ENCODE measurements at places on chromosomes 7 and 10.

DNA sequence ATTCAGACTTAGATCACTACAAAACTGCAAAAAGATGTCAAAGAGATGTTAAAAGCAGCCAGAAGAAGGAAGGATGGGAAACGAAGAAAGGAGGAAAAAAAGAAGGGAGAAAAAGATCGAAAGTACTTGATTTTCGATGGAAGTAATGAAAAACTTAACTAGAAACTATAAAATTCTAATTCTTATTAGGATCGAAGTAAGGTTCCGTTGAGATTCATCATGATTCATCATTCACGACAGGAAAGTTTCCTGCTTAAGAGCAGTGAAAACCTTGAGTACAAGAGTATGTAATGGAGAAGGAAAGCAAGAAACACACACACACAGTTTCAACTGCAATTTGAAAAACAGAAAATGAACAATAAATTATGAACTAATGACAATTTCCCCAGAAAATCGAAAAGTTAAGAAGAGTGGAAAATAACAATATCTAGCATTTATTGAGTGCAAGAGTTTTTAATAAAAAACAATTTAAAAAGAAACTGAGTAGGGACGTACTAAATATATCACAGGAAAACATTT lies 1.1 kb upstream of the ING3 start:
- no peak for DNase-seq

- no peak for DNase-seq
These were observed 140.9 kb downstream of the AUTS2 start for GRCh38 chr7:69739190-69739589.

GRCh38 chr7:518630-519483 lies 789 bp downstream of the PDGFA start:
- peak; percentile 80 for DNase-seq

GRCh38 chr10:29304264-29304994 lies 15.6 kb downstream of the LYZL1 start:
- DNase-seq = peak; percentile 70

DNA sequence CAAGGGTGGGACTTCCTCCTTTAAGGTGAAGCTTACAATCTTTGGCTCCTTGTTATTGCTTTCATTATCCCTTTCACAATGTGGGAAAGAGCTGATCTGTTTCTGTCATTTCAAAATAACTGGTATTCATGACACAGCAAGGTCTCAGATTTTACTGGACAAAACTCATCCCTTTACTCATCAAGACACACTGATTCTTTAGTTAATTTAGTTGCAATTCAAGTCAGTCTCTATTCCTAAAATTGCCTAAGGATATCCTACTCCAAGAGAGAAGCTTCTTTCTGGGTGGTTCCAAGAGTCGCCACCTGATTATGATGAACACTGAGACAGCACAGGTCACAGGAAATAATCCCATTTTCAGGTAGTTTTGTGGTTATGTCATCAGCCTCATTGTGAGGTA lies 5.8 kb upstream of the PNLIPRP3 start:
- DNase-seq = no peak

- DNase-seq = no peak
These were observed 74.8 kb downstream of the ZRANB1 start for GRCh38 chr10:125016611-125017202.

DNA sequence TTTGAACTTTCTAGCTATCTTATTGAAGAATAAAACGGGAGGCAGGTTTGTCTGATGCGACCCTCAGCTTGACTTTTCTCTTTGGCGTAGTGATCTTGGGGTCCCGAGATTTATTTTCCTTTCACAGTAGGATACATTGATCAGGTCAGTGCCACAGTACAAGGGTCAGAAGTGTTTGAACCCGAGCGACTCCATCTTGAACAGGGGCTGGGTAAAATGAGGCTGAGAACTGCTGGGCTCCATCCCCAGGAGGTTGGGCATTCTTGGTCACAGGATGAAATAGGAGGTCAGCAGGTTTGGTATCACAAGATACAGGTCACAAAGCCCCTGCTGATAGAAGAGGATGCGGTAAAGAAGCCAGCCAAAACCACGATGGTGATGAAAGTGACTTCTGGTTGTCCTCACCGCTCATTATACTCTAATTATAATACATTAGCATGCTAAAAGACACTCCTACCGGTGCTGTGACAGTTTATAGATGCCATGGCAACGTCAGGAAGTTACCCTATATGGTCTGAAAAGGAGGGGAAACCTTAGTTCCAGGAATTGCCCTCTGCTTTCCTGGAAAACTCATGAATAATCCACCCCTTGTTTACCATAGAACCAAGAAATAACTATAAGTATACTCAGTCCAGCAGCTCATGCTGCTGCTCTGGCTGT lies 3.0 kb upstream of the TECPR1 start:
- DNase-seq = no peak
